PC-9 (cell line): ENCODE measurements at places on chromosomes 3 and 15. TPM values are rescaled to one million over a fixed set of nuclear protein-coding genes. Genes with fewer than 3 reads are reported as not detected.
A peak's percentile ranks its signal among the peaks of the same experiment; 100 is the strongest.

- H3K4me1 ChIP-seq, result peaks cover 4% of the 10 kb centered on the region; the same call in 1 of the 2 replicates
- H3K4me3 ChIP-seq, result no peak overlapping the region
- DNase-seq, result peak; percentile 56
- no peak overlapping the region for H3K27ac ChIP-seq
- H3K27me3 ChIP-seq, result no peaks in the 10 kb centered on the region
Observed at GRCh38 chr3:55000546-55000945, 72.7 kb upstream of the LRTM1 start.

GRCh38 chr3:110378481-110378880 lies 693.1 kb upstream of the NECTIN3 start:
- H3K4me3 ChIP-seq, result no peak overlapping the region
- H3K27me3 ChIP-seq, result no peaks in the 10 kb centered on the region
- no peaks in the 10 kb centered on the region for H3K36me3 ChIP-seq
- no peaks in the 10 kb centered on the region for H3K4me1 ChIP-seq

DNA sequence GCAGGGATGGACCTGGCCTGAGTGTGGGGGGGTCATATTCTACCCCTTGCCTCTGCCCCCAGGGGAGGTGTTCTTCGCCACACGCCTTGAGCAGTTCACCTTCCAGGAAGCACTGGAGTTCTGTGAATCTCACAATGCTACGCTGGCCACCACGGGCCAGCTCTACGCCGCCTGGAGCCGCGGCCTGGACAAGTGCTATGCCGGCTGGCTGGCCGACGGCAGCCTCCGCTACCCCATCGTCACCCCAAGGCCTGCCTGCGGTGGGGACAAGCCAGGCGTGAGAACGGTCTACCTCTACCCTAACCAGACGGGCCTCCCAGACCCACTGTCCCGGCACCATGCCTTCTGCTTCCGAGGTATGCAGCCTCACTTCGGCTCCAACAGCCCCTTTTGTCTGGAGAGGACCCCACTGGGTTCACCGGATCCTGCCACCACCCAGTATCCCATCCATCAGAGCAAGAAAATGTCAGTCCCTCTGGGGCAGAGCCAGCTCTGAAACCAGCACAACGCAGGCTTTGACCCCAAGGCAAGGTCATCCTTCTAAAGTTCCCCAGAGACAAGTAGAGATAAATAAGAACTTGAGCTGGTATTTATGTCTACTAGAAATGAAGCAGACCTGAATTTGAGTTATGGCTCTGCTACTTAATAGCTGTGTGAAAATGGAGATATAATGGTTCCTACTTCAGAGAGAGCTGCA lies 45.8 kb downstream of the HAPLN3 start:
- no peaks in the 10 kb centered on the region for H3K36me3 ChIP-seq
- no peak overlapping the region for H3K4me3 ChIP-seq
- no peaks in the 10 kb centered on the region for H3K4me1 ChIP-seq
- DNase-seq, result no peak
- H3K27me3 ChIP-seq, result peaks cover 57% of the 10 kb centered on the region

DNA sequence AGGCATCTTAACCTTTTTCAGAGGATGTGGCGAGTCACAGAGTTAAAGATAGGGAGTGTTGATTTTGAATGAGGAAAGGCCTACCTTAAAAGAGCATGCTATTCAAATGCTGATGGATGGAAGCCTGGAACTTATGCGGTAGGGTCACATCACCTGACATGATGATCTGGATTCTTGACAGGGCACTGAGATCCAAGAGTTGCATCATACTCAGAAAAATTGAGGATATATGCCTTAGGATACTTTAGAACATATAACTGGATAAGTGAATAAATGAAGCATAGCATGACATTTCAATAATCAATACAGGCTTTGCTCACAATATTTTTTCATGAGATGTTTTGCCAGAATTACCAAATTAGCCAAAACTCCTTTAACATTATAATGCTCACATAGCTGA lies 20.1 kb upstream of the SECISBP2L start:
- H3K4me1 ChIP-seq, result no peaks in the 10 kb centered on the region
- no peak overlapping the region for H3K27ac ChIP-seq
- H3K27me3 ChIP-seq, result peaks cover 8% of the 10 kb centered on the region; the same call in 1 of the 2 replicates
- no peak for DNase-seq
- no peak overlapping the region for H3K4me3 ChIP-seq

GRCh38 chr3:170717410-170718402 lies 131.8 kb upstream of the SLC7A14 start:
- no peak overlapping the region for H3K4me3 ChIP-seq
- H3K27me3 ChIP-seq, result no peaks in the 10 kb centered on the region
- no peaks in the 10 kb centered on the region for H3K36me3 ChIP-seq
- no peak overlapping the region for H3K27ac ChIP-seq
- peaks cover 26% of the 10 kb centered on the region for H3K4me1 ChIP-seq

GRCh38 chr3:190169877-190170276 lies 49.2 kb upstream of the P3H2 start:
- H3K27me3 ChIP-seq, result no peaks in the 10 kb centered on the region
- DNase-seq, result no peak
- H3K36me3 ChIP-seq, result no peaks in the 10 kb centered on the region
- no peak overlapping the region for H3K4me3 ChIP-seq

DNA sequence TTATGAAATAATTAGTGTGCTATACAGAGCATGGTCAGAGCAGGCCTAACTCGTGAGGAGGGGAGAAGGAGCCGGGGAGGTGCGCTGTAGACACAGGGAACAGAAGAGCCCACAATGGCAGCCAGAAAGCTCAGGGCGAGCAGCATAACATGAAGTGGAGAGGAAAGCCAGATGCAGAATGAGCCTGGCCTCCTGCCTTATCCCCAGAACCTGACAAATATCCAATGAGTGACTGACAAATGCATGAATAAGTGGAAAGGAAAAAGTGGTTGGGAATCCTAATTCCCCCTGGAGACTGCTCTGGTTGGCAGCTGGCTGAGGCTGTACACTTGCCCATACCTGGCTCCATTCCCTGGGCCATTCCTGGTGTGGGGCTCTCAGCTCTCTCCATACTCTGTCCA lies 9.2 kb upstream of the MST1R start:
- no peaks in the 10 kb centered on the region for H3K4me1 ChIP-seq
- no peak overlapping the region for H3K27ac ChIP-seq
- DNase-seq, result no peak
- H3K36me3 ChIP-seq, result no peaks in the 10 kb centered on the region
- no peaks in the 10 kb centered on the region for H3K27me3 ChIP-seq
- no peak overlapping the region for H3K4me3 ChIP-seq

DNA sequence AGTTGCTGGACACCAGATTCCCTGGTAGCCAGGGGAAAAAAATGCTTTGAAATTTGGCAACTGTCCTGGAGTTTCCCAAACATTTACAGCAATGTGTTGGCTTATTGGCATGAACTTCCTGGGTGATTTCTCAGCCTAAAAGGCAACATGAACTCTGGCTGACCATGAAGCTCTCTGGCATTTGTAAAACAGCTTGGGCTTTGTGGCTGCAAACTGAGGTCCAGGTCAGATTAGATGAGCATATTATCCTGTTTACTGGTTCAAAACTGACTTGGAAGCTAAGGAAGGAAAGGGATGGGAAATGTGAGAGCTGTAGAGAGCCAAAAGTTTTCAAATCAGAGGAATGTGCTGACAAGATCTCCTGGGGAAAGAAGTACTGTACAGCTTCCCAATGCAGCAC lies 139.0 kb downstream of the P3H2 start:
- peak; percentile 61 for DNase-seq
- H3K4me1 ChIP-seq, result peaks cover 12% of the 10 kb centered on the region
- 0 out of 2 replicates have a peak overlapping the region, but pooled peaks have one; percentile 4 for H3K27ac ChIP-seq
- H3K27me3 ChIP-seq, result no peaks in the 10 kb centered on the region
- H3K4me3 ChIP-seq, result no peak overlapping the region

The ECE2 gene
- total RNA-seq, result not detected in 2 replicates

- peaks cover 29% of the 10 kb centered on the region for H3K4me1 ChIP-seq
- peaks cover 48% of the 10 kb centered on the region for H3K36me3 ChIP-seq
- DNase-seq, result peak; percentile 57
Observed at GRCh38 chr3:14451844-14452739, 49.7 kb downstream of the SLC6A6 start.

The ANKRD63 gene
- total RNA-seq, result not detected in 2 replicates

DNA sequence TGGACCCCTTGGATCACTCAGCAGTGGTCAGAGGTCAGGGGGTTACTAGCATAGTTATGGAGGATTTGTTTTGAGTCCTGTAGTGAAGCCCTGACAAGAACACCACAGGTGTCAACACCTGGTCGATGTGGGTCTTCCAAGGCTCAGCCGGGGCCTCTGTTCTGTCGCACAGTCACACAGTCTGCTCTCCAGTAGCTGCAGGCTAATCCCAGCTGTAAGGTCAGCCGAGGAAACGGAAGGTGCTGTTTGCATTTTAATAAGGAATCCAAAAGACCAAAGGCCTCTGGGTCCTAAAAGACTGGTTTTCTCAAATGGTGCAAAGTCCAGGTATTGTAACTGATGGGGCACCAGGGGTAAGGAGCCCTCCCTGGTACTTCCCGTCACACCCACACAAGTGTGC lies 71.7 kb downstream of the RPLP1 start:
- H3K27me3 ChIP-seq, result no peaks in the 10 kb centered on the region
- no peaks in the 10 kb centered on the region for H3K36me3 ChIP-seq
- DNase-seq, result no peak
- H3K27ac ChIP-seq, result no peak overlapping the region

DNA sequence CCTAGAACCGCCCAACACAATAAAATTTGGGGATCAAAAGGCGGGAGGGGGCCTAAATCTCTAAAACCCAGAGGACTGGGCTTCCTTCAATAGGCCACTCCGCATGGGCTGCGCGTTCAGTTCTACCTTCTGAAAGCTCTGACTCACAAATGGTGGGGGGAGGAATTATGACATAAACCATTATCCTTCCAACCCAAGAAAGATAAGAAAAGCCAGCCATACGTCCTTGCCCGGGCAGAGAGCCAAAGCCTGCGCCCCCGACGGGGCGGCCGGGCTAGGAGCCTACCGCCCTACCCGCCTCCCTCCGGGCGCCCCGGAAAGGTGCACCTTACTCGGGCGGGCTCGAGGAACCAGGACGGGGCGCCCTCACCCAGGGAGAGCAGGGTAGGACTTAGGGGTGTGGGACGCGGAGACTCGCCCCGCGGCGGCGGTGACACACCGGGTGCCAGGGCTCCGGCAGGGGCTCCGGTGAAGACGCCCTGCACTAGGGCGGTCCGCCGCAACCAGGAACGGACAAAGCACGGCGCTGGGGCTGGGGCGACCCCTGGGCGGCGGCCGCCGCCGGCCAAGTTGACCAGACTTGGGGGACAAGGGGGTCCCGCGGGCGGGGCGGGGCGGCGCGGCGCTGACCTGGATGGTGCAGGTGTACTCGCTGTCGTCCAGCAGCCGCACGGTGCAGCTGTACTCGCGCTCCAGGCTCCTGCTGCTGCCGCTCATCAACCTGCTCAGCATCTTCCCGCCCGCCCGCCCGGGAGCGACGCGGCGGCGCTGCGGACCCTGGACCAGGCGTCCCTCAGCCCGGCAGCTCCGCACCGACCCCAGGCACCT lies 534 bp downstream of the FRMD5 start:
- H3K4me3 ChIP-seq, result peak overlapping the region; percentile 77
- peak overlapping the region; percentile 14; the same call in 1 of the 2 replicates for H3K27ac ChIP-seq
- H3K27me3 ChIP-seq, result no peaks in the 10 kb centered on the region
- peaks cover 24% of the 10 kb centered on the region; the same call in 1 of the 2 replicates for H3K4me1 ChIP-seq
- H3K36me3 ChIP-seq, result no peaks in the 10 kb centered on the region

DNA sequence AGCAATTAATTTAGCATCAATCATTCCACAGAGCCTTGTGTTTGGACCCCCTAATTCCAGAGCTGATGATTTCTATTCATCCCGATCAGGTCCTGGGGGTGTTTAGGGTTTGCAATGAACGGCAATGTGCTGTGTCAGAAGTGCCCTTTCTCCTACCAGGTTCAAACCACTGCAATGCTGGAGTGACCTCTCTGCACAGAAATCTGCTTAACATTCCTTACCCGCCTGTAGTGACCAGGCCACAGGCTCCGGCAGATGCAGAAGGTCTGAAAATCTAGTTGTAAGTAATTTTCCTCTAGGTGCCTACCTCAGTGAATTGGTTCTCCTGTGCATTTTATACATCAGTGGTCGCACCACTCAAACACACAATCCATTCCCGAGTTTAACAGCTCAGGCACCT lies 725.3 kb upstream of the CFAP20DC start:
- no peaks in the 10 kb centered on the region for H3K4me1 ChIP-seq
- H3K36me3 ChIP-seq, result no peaks in the 10 kb centered on the region
- H3K27ac ChIP-seq, result no peak overlapping the region
- H3K27me3 ChIP-seq, result no peaks in the 10 kb centered on the region
- no peak for DNase-seq
- no peak overlapping the region for H3K4me3 ChIP-seq

The CCDC33 gene
- total RNA-seq, result 7.5 and 15.4 TPM in 2 replicates

The ATP13A4 gene
- total RNA-seq, result 0.22 TPM in 1 of 2 replicates, not detected in the other

The CYP11A1 gene
- 7.1 and 9.6 TPM in 2 replicates for total RNA-seq

GRCh38 chr15:52351206-52351908 lies 55.8 kb upstream of the MYO5C start:
- H3K4me3 ChIP-seq, result no peak overlapping the region
- no peaks in the 10 kb centered on the region for H3K4me1 ChIP-seq
- no peak overlapping the region for H3K27ac ChIP-seq
- no peak for DNase-seq
- no peaks in the 10 kb centered on the region for H3K27me3 ChIP-seq

GRCh38 chr15:100803171-100803440 lies 76.5 kb upstream of the ALDH1A3 start:
- 0 out of 2 replicates have a peak, but pooled peaks cover under 1% of the 10 kb centered on the region for H3K4me1 ChIP-seq
- no peak overlapping the region for H3K27ac ChIP-seq
- DNase-seq, result no peak
- H3K36me3 ChIP-seq, result no peaks in the 10 kb centered on the region
- no peaks in the 10 kb centered on the region for H3K27me3 ChIP-seq
- no peak overlapping the region for H3K4me3 ChIP-seq

DNA sequence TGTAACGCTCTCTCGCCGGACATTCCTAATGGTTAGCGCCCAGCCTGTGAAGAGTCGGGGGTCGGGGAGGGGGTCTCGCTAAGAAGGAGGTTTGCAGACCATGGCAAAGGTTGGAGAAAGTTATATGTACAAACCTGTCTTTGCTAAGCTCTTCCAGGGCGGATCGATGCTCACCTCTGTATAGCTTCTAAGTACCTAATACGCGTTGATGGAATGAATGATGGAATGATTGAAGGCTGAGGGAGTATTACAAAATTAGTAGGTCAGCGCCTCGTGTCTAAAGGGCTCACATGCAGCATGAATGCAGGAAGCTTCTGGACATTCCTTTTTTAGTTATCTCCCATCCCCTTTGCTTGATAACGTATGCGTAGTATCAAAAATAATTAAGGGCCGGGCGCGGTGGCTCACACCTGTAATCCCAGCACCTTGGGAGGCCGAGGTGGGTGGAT lies 305 bp upstream of the KPNA1 start:
- H3K4me3 ChIP-seq, result peak overlapping the region; percentile 62
- DNase-seq, result no peak
- peak overlapping the region; percentile 81 for H3K27ac ChIP-seq
- H3K36me3 ChIP-seq, result peaks cover 14% of the 10 kb centered on the region; the same call in 1 of the 2 replicates
- H3K4me1 ChIP-seq, result peaks cover 26% of the 10 kb centered on the region
- H3K27me3 ChIP-seq, result no peaks in the 10 kb centered on the region

The DLEC1 gene
- 0.35 and 0.45 TPM in 2 replicates for total RNA-seq

DNA sequence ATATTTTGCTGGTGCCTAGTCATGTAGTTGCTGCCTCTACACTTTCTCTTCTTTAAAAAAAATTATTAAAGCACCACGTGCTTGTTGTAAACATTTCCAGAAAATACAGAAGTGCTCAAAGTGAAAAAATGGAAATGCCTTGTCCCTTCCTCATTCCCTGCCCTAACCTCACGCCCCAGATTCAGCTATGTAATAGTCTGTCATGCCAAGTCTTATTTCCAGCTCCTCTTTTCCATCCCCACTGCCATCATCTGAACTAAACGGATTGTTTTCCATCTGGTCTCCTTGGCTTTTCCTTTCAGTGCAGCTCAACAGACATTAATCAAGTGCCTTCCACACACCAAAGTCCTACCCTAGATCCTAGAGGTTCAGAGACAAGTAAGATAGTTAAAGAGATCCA lies 15.5 kb downstream of the ZNF774 start:
- no peak for DNase-seq
- H3K36me3 ChIP-seq, result no peaks in the 10 kb centered on the region
- H3K27ac ChIP-seq, result no peak overlapping the region
- H3K27me3 ChIP-seq, result no peaks in the 10 kb centered on the region

The FOXL2NB gene
- total RNA-seq, result 0.09 and 0.18 TPM in 2 replicates
